SK-N-SH treated with all-trans-retinoic acid at 6 μM for 48 hours (cell line): ENCODE measurements at places on chromosomes 7 and 10.

GRCh38 chr10:154348-154747 is 19.1 kb downstream of the ZMYND11 start:
- no peak for ATAC-seq

DNA sequence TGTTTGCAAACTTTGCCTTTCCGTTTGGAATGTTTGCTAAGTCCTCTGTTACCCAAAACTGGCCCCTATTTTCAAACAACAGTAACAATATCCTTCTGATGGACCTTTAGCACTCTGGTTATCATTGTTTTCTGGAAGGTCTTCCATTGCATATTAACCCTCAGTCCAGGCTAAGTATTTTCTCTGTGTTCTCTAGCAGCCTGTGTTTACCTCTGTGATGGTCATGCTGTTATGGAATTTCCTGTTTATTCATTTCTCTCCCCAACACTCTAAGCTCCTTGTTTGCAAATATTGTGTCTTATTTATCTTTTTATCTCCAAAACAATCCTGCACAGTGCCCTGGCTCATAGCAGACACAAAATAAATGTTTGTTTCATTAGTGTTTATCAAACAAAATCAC is 560.3 kb downstream of the ATRNL1 start:
- no peak for ATAC-seq

GRCh38 chr7:30070052-30070451 is 41.8 kb downstream of the PLEKHA8 start:
- ATAC-seq = no peak

- no peak for ATAC-seq
Measured at GRCh38 chr10:103558911-103559310, 65.4 kb downstream of the NEURL1 start.

- no peak for ATAC-seq
Measured at GRCh38 chr7:47693216-47693615, 111.3 kb upstream of the TNS3 start.
